ENCODE measurements at places on chromosomes 12 and 14. TPM values are rescaled to one million over a fixed set of nuclear protein-coding genes. Genes with fewer than 3 reads are reported as not detected.

The TAS2R46 gene
- total RNA-seq, result 1.5 TPM

The USP44 gene
- total RNA-seq, result 1.3 TPM

The BEGAIN gene
- total RNA-seq, result not detected

GRCh38 chr12:109994401-109995175 lies 1.6 kb downstream of the GIT2 start:
- peaks cover 21% of the 10 kb centered on the region for H3K4me1 ChIP-seq
- H3K27me3 ChIP-seq, result no peaks in the 10 kb centered on the region
- H3K4me3 ChIP-seq, result peak overlapping the region; percentile 98
- no peak for DNase-seq
